ENCODE measurements at places on chromosomes 4 and X. TPM values are rescaled to one million over a fixed set of nuclear protein-coding genes. Genes with fewer than 3 reads are reported as not detected.

- no peak for DNase-seq
- no peaks in the 10 kb centered on the region for H3K27me3 ChIP-seq
- H3K4me1 ChIP-seq, result no peaks in the 10 kb centered on the region
- no peak overlapping the region for H3K4me3 ChIP-seq
- no peak overlapping the region for H3K27ac ChIP-seq
Observed at GRCh38 chr4:154009191-154009590, 220.3 kb upstream of the SFRP2 start.

GRCh38 chrX:1086444-1087409 is 125.7 kb downstream of the CRLF2 start:
- no peak overlapping the region for H3K27ac ChIP-seq
- no peaks in the 10 kb centered on the region for H3K4me1 ChIP-seq
- H3K4me3 ChIP-seq, result no peak overlapping the region
- no peaks in the 10 kb centered on the region for H3K27me3 ChIP-seq

GRCh38 chrX:70466968-70467367 is 22.3 kb downstream of the DLG3 start:
- no peaks in the 10 kb centered on the region for H3K4me1 ChIP-seq
- DNase-seq, result no peak
- H3K4me3 ChIP-seq, result no peak overlapping the region
- no peak overlapping the region for H3K27ac ChIP-seq
- no peaks in the 10 kb centered on the region for H3K36me3 ChIP-seq

Gene GPR119
- total RNA-seq, result not detected

Gene SATL1
- total RNA-seq, result 0.07 TPM
